ENCODE measurements at places on chromosomes 6 and 20.

- DNase-seq: no peak
Observed at GRCh38 chr6:117919775-117920729, 13.0 kb downstream of the SLC35F1 start.

- no peak for DNase-seq
Observed at GRCh38 chr6:4670290-4670689, 105.9 kb upstream of the CDYL start.

- no peak for DNase-seq
Observed at GRCh38 chr20:1737134-1737533, 79.6 kb upstream of the SIRPG start.

DNA sequence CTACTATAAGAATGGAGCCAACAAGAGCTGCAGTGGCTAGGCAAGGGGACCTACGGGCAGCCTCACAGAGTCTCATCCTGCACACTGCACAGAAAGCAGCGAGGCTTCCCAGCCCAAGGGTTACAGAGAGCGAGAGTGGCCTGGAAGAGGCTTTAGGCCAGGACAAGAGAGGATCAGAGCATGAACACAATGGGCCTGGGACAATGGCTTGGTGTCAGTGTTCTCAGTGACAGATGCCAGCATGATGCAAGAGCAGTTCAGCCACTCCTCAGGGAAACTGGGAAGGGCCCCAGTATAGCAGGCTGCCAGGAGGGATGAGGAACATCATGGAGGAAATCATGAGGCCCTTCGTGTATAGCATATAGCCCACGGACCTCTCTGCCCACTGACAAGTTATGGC lies 108.0 kb downstream of the NUS1 start:
- no peak for DNase-seq

DNA sequence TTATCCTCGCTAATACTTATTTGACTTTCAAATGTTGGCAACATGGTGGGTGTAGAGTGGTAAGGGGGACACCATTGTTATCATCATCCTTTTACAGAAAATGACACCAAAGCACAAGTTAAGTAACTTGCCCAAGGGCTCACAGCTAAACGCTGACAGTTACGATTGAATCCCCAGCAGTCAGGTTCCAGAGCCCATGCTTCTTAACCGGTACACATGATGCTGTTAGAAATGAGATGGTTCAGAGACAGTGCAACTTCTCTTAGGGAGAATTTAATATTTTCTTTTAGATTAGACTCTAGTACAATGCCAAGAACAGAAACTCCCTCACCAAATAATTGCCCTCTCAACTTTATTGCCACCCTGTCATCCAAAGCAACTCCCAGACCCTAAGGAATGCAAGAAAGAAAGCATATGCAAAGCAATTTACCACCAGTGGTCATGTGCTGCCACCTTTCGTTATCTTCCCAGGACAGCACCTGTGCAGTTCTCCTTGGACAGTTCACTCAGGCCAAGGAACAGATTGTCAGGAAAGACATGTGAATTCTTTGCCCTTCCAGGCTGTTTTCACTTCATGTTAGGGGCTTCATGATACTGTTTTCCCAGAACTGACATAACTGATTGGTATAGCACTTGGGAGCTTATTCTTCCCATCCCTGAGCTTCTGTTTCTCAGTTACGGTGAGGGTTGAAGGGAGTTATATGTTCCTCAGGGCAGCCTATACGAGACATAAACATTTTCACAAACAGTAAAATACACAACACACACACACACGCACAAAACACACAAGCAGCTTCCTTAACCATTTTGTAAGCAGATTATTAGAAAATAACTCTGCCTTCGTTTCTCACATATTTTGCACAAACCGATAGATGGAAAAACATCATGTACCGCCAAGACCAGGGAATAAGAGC lies 5.1 kb downstream of the HLA-DMA start:
- DNase-seq: peak; percentile 81

DNA sequence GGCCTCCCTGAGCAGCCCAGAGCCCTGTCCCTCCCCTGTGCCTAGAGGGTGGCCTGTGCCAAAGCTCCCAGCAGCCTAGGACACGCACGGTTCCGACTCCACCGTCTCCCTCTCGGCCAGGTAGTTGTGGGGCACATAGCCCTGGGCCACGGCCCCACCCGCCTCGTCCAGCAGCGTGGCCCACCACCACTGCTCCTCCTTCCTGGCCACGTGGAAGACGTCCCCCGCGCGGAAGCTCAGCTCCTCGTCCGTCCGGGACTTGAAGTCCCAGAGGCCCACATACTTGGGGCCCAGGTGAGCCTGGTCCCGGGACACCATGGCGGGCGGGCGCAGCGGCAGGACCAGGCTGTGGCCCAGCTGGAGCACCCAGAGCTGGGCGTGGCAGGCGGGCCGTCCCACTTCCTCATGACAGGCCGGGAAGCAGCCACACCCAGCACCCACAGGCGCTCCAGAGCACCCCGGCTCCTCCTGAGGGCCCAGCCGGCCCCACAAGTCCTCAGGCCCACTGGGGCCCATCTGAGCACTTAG lies at the start of gene PTK6:
PTK6 (minus strand) TSS at position 380 of the 528 bp plus-strand sequence; CDS start at position 318, 62 bp downstream.
- DNase-seq: peak; percentile 90

- peak; percentile 92 for DNase-seq
Observed at GRCh38 chr20:54649511-54649962, 174.1 kb downstream of the DOK5 start.

DNA sequence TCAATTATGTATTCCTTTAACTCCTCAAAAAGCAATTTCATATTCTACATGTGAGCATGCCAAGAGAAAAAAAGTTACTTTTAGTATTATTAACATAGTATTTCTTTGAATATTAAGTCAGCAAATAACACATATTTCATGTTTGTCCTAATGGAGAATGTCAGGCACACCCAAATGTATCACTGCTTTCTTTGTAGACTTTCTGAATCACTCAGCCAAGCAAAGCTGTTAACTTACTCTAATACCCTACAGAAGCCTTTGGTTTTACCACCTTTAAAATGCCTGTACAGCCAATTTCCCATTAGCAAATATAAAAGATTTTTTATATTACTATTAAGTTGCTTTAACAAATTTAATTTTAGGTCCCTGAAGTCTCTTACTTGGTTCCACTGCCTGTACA lies 23.8 kb downstream of the FRK start:
- DNase-seq: no peak

- no peak for DNase-seq
Observed at GRCh38 chr20:60403105-60403741, 445.0 kb downstream of the CDH26 start.

DNA sequence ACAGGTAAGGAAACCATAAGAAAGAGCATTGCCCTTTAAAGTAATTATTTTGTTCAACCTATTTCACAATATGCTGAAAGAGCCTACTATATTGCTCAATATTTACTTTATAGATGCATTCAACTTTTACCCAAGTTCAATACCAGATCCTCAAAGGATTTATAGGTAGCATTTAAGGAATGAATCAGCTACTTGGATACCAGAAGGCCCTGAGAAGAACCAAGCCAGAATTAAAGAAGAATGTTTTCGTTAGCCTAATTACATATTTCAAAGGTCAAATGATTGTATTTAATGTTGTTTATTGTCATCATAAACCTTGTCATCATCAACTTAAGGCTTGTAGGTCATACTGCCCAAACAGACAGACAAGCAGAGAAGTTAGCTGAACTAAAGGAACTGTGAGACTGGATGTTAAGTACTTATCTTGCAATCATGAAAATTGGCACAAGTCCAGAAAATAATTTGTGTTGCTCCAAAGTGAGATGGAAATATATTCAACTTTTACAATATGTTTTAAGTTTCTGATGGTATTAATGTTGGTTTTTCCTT lies 636.7 kb downstream of the RFPL4B start:
- no peak for DNase-seq

- DNase-seq: peak; percentile 94
Observed at GRCh38 chr6:166556863-166557322, 29.6 kb downstream of the RAMACL start.

DNA sequence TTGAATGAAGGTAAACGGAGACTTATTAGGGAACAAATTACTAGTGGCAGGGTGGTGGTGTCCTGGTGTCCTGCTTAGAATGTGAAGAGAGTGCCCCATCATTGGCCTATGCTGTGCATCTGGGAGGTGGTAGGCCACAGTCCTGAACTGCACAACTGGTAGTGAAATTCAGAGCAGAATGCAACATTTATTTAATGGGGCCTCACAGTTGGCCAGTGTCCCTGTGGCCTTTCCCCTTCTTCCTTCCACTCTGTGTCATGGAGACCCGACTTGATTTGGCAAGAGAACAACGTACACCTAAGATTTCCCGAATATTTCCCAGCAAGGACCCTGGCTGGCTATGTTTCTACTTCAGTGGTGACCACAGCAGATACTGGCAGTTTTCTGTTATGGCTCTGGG lies 206.9 kb downstream of the LRFN2 start:
- no peak for DNase-seq

- no peak for DNase-seq
Observed at GRCh38 chr6:123587838-123588545, 48.8 kb downstream of the TRDN start.

DNA sequence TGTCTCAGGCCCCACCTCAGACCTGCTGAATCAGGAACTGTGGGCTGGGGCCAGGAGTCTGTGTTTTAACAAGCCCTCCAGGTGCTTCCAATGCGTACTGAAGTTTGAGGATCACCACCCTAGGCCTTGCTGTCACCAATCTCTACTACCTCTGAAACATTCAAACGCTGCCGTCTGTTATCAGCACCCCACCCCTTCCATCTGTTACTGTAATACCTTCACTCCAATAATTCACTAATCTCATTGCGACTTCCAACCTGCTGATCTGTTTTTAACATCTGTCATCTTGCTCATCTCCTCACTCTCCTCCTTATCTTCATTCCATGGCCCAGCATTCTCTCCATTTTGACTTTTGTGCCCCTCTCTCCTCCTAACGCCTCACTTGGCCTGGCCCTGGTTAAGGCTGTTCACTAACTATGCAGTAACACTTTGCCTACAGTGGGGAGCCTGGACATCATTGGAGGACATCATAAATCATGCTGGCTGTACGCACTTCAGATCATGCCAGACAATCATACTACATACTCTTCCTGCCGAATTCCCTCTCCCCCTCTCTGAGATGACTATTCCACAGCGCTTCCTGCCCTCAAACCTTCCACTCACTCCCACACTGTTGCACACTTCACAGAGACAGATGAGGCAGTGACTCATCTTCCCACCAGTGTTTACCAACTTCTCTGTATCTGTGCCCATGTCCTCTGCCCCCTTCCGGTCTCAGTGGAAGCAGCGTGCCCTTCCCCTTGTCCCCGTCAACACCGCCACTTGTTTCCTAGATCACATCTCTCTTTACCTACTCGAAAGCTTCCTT lies 3.0 kb upstream of the GUCA1B start:
- DNase-seq: no peak

GRCh38 chr6:45466686-45467085 lies 89.0 kb upstream of the SUPT3H start:
- DNase-seq: no peak

GRCh38 chr20:57259121-57259937 lies 7.1 kb downstream of the BMP7 start:
- DNase-seq: no peak

DNA sequence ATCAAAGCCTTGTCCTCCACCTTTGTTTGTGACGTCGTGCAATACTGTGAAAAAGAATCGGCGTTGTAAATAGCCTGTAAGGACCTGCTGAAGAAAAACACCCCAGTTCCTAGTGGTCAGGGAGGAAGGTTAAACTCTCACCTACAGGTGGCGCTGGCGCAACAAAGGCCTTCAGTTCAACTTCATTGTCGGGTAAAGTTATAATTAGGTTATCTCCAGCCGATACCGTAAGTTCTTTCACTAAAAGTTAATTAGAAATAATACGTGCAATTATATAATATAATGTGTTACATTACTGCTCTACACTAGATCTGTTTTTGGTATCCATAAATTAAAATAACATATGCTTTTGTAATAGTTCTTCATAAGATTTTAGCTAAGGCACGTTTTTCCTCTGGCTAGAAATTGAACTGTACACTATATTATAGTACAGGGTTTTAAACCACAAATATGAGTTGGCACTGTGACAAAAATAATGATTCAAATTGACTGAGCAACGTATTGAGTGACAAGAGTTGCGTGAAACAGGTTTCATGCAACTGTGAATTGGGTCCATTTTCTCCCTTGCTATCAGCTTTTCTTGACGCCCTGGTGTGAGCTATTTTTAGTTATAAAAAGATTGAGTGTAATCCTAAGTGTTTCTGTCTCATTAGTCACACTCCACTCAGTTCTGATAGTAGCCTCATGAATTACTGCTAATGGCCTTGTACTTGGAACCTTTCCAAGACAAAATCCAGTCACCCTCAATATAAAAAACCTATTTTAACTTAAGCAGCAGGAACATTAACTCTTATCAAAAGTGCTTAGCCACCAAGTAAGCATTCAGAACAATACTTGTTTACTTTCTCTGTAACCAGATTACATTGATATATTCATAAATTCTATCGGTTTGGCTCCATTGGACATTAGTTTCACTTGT lies 62.3 kb downstream of the KIAA0319 start:
- peak; percentile 91 for DNase-seq

GRCh38 chr6:119481976-119482375 lies 132.4 kb upstream of the MAN1A1 start:
- no peak for DNase-seq

GRCh38 chr6:28635547-28636158 lies 110.0 kb downstream of the GPX5 start:
- DNase-seq: no peak

DNA sequence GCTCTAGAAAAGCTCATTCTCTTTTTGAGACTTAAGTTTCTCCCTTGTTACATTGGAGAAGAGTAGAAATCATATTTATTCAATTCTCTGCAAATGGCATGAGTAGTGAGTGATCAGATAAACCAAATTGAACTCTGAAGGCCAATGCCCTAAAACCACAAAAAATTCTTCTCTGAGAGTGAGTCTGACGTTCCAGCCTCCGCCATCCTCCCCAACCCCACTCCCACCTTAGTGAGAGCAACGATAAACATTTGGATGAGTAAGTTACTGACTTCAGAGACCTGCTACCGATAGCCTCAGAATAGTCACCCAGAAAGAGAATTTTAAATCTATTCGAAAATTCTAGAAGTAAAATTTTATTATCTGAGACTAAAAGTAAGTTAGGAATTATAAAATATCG lies 94.6 kb downstream of the TFAP2A start:
- DNase-seq: no peak

- DNase-seq: no peak
Observed at GRCh38 chr20:8870652-8871051, 198.2 kb upstream of the PLCB4 start.

DNA sequence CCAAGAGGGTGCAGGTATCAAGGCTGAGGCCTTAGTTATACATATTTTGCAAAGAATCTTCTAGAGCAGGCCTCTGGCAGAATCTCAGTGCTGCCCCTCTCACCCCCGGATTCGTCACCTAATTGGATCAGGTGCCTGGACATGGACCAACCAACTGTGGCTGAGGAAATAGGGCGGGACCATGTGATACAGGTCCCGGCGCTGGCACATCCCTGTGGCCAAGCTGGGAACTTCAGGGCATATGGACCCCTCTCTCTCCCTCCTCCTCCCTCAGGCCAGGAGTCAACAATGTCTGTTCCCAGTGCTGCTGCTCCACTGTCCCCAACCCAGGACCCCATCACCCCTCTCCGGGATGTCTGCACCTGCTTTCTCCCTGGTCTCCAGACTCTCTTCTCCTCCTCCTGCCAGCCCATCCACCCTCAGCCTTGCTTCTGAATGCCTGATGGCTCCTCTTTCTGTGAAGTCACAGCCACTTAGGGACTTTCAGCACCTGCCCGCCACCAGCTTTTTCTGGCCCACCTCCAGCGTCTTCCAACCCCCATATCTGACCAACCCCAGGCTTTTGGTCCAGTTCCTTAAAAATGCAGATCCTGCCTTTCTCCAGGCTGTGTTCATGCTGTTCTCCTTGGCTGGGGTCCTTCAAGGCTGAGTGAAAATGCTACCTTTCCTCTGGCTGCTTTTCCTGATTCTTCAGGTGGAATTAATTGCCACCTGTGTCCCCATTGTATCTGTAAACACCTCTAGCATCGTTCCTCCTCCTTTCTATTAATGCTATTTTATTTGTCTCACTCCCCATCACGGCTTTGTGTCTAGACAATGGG lies 19.0 kb upstream of the MLN start:
- DNase-seq: peak; percentile 57

All from Calu3 (cell line).